Astrocyte of the spinal cord (primary cell): ENCODE measurements at places on chromosomes 2 and 18.
A peak's percentile ranks its signal among the peaks of the same experiment; 100 is the strongest.

DNA sequence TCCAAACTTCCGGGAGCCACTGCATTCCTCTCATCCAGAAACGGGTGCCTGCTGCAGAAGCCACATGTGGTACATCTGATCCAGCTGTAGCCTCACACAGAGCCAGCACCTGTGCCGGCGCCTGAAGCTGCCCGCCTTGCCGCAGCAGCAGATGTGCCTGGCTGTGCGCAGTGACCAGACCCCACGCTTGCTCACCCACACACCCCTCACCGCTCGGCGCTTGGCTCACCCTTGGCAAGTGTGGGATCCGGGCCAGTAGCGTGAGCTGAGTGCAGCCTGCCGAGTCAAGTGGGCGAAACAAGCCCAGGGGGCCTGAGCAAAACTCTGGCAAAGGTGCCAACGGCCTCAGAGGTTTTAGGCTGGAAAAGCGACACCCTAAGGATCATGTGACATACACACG lies 220.1 kb upstream of the TMEFF2 start:
- no peak for DNase-seq

DNA sequence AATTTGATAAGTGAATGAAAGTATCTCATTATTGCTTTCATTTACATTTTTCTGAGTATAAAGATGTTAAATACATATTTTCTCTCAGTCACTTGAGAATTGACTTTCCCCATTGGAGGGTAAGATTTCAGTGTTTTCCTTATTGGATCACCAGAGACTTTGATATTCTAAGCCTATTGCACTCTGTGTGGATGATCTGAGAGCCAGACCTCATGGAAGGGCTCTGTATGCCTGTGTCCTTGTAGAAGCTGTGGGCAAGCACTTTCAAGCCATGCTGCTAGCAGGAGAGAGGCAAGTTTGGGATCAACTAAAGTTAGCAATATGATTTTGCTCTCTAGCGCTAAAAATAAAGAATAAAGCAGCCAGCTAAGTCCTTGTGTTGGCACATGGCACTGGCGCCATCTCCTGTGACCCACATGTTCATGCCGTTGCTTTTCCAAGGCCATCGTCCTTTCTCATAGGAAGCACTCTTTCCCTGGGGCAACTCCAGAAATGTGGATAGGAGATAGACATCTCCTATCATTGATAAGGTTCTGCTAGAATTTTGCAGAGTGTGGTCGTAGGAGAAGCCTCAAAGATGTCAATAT lies 72.6 kb downstream of the AOX1 start:
- no peak for DNase-seq

DNA sequence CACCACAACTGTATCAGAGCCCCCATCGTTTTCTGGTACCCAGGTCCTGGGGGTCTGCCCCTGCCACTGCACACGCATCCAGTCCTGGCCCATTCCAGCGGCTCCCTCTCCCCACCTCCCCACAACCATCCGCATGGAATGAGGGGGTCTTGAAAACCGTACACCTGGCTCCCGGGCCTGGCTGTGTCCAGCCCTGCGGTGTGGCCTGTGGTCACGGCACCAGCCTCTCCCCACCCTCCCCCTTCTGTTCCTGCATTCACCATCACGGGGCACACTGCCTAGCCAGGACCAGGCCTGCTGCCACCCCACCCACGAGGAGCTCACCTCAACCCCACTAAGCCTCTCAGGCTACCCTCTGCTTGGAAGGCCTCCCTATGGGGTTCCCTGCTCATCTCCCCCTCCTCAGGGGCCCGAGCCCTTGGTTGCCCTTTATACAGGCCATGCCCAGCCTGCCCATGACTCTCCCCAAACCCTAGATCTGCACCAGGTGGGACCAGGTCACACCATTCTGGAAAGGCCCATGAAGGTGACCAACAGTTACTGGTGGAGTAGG lies 11.4 kb downstream of the GPR35 start:
- no peak for DNase-seq

GRCh38 chr2:54360055-54360792 lies 95.9 kb upstream of the SPTBN1 start:
- DNase-seq, result peak; percentile 50

DNA sequence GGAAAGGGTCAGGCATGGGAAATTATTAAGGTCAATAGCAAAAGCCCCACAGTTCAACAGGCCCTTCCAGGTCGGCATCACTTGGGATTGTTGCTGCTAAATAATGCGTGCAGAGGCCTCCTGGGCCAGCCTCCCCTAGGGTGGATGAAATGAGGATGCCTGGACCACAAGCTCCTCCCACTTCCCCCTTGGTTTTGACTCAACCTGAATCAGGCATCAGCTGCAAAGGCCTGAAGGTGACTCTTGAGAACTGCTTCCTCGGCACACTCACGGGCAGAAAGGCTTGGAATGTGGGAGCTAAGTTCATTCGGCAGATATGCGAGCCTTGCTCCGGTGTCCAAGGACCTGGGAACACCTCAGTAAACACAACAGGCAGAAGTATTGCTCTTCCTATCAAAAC lies 69.3 kb downstream of the MBP start:
- peak; percentile 81 for DNase-seq

- DNase-seq, result no peak
Observed at GRCh38 chr2:225076125-225076524, 33.9 kb upstream of the DOCK10 start.

- peak; percentile 12 for DNase-seq
Observed at GRCh38 chr2:3807853-3808252, 104.5 kb downstream of the DCDC2C start.

DNA sequence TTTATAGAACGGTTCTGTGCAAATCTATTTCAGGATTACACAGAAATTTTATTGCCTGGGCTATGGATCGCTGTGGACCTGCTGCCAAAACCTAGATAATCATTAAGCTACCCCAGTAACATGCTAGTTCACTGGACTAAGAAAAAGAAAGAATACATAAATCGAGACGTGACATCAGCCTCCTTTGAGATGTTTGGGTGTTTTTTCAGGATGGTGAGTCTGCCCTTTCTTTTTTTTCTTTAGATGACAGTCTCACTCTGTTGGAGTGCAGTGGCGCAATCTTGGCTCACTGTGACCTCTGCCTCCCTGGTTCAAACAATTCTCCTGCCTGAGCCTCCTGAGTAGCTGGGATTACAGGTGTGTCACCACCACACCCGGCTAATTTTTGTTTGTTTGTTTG lies 52.0 kb downstream of the FHOD3 start:
- no peak for DNase-seq

- DNase-seq, result peak; percentile 42
Observed at GRCh38 chr18:44123743-44124142, 556.9 kb upstream of the SETBP1 start.

DNA sequence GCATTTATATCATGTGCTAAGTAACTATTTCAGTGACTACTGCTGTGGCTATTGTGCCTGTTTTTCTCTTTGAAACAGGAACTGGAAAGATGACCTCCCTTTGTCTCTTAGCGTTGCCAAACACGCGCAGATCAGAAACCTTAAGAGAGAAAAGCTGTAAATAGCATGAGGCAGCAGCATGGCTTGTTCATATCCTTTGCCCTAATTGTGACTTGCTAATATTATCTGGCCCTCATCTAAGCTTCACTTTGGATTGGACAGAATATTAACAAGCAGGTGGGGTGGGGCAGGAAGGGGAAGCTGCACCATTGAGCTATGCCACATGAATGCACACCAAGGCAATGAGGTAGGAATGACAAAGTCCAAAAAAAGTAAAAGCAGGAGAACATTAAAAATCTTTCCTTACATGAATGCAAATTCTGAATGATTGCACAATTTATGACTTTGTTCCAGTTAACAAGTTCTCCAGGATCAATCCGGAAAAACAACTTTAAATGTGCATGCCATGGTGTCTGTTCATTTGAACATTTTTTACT lies 128.4 kb downstream of the IRS1 start:
- DNase-seq, result no peak

DNA sequence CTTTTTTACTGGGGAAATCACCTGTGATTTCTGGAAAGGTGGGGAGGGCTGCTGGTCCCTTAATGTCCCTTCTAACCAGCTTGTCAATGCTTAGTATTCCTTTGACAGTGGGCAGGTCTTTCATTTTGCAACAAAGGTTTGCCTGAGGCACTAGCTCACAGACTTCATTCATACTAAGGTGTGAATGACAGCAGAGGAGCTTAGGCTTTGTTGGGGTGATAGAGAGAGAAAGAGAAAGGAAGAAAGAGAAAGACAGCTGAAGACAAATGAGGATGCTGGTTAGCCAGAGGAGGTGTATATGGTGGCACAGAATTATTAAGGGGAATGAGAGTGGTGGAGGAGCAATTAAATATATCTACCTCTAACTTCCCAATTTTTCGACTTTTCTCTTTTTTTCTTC lies 28.9 kb upstream of the GTF2A1L start:
- DNase-seq, result no peak

DNA sequence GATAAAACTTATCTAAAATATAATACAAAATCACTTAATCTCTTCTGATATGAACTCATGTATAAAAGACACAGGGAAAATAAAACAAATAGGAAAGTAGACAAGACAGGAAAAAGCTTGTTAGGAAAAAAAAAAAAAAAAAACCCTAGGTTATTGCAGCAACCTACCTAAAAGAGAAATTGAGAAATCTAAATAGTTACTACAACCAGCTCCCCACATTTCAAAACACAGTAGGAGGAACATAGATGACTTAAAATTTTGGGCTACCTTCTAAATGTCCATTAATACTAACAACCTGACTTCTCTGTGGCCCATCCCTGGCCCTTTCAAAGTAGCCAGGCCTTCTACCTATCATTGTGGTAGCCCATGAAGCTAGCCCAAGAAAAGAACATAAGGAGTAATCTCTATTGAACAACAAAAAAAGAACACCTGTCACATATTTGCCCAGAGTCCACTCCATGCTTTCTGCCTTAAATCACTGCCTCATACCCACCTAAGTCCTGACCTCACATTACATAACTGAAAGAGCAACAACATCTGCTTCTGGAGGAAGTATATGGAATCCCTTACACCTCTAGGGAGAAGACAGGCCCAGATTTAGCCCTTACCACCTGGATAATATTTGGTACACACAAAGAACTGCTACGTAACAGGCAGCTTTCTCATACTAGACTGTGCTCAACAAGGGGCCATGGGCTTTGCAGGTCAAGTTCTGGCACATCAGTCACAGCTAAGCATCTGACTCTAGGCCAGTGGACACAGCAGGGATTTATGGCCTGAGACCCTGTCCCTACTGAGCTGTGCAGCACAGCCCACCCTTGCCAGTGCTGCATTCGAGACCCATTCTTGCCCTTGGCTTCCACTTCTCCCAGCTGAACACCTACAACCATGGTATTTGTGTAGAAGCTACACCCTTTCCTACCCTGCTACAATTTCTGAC lies 8.5 kb downstream of the SUCLG1 start:
- DNase-seq, result no peak

DNA sequence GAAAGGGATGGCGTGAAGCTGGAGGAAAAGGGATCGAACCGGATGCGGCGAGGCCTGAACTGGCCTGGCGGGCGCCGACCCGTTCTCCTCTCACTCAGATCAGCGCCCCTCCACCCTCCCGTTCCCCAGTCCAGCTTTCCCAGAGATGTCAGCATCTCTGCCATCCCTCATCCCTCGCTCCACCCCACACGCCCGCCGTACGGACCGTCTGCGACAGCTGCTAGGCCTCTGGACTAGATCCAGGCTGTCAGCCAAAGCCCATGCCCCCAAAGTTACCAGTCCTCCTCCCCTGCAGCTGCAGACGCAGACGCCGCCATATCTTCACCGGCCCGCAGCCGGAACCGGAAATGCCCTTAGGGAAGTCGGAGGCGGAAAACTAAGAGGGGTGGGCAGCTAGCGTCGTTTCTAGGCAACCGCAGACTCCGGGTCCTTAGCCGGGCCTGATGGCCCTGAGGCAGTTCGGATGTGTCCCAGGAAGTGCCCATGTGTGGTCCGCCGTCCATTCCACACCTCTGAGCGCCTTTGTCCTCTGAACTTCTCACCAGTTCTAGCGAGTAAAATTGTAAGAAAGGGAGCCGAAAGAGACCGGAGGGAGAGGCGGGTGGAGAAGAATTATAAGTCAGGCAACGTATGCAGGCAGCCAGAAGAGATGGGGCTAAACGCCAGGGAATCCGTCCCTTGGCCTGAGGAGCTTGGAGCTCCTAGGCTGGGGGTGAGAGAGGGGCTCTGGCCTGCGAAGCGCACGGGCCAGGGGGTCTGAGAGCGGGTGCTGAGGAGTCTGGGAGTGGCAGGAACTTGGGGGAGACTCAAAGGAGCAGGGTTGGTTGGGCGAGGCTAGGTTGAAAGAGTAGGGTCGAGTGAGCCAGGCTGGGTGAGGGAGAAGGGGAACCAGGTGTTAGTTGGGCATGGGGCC lies at the start of the genes RNF25 and STK36:
TSS of gene RNF25 (minus strand) at position 349 of the 913 bp plus-strand sequence. CDS start at position 317, 32 bp downstream.
TSS of gene STK36 (plus strand) at position 433 of the 913 bp plus-strand sequence. CDS start 744 bp downstream, outside the sequence.
- DNase-seq, result peak; percentile 93

- peak; percentile 64 for DNase-seq
Observed at GRCh38 chr2:39379643-39380524, 57.2 kb downstream of the MAP4K3 start.

GRCh38 chr2:199471443-199472057 lies 13.8 kb upstream of the SATB2 start:
- DNase-seq, result peak; percentile 57

GRCh38 chr2:232504438-232504837 lies 15.8 kb upstream of the PRSS56 start:
- no peak for DNase-seq

GRCh38 chr2:112048887-112049286 lies 6.2 kb upstream of the TMEM87B start:
- peak; percentile 78 for DNase-seq

- DNase-seq, result peak; percentile 39
Observed at GRCh38 chr2:63023444-63023843, 27.2 kb upstream of the OTX1 start.

- no peak for DNase-seq
Observed at GRCh38 chr2:189076120-189076519, 101.9 kb downstream of the COL3A1 start.

DNA sequence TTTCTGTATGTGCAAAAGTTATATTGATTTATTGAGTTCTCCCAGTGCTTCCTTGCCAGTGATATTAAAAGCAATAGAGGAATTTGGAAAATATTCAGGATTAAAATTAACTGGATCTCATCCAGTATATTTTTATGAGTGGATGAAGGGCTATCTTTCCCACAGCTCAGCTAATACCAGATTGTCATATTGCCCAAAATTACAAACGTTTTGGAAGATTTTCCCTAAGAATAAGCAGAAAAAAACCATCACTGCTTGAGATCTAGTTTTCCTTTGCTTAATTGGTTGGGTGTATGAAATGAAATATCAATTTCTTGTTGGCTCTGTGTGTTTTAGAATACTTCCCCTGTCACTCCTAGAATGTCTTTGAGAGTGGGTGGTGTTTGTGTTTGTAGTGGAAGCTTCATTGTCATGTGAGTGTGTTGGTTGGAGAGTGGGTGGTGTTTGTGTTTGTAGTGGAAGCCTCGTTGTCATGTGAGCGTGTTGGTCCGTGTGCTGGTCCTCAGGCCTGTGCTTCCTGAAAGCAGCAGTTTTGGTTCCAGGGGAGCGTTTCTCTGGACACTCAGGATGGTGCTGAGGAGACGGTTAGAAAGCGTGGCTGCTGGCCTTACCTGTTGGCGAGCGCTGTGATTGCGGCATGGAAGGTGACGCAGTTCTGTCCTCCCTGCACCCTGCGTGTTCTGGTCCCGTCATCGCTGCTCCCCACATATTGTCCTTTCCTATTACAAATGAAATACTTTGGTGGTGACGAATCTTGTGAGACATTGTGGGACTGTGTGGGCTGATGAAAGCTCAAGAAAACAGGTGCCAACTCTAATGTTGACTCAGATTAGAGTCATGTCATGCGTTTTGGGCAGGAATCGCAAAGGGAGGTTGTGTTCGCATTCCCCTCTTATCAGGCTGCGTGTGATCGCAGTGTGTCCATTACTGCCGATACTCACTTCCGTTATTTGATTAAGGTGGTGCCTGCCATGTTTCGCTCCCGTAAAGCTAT lies 12.4 kb downstream of the ASB1 start:
- DNase-seq, result peak; percentile 97
